ENCODE measurements at places on chromosomes 12 and 14.
A peak's percentile ranks its signal among the peaks of the same experiment; 100 is the strongest.

DNA sequence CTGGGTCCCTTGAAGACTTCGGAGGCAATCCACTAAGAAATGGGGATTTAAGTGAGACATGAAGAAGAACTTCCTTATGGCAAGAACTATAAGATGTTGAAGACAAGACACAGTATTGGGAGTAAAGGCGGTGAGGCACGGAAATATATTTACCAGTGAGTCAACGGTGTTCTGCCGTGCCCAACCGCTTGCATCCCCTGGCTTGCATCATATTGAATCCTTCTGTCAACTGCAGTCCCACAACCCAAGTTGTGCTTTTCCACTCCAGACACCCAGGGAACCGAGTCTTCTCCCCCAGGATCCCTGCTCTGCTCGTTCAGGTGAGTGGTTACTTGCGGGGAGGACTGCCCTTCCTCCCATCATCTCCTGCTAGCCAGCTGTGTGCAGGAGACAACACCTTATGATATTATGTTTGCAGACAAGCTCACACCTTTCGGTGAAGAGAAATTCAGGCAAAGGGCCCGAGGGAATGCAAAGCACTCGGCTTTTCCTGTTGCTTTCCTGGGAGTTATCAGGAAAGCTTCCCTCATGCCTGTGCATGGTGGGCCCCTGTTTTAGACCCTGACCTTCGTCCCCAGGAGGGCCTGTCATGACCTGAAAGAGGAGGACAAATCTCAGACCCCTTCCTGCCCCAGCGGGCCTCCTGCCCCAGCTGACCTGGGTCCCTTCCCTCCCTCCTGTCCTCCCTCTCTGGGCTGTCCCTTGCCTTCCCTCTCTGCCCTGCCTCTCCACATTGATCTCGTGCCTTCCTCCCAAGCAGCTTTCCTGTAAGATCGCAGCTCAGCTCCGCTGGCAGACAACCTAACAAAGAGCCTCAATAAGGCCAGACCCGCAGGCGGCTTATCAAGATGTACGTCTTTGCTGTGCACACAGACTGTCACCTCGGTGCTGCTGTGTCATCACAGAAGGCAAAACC, 4.3 kb upstream of the LRTM2 start:
- no peak for DNase-seq

- no peak for DNase-seq
Observed at GRCh38 chr12:17680220-17680619, 409.8 kb downstream of the RERGL start.

DNA sequence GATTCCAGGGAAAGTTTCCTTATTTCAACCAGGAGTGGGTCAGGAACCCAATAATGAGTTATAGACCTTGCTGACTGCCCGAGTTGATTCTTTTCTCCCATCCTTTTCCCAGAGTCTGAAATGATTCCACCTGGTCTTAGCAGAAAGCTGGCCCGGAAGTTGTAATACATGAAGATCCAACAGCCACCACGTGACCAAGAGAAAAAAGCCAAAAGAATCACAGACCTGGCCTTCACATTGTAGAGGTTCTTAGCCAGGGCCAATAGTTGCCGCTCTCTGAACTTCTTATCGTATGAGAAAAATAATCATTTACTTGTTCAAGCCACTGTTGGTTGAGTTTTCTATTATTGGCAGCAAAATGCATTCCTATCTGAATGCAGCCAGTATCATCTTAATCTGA, 161.2 kb upstream of the HMGA2 start:
- DNase-seq: no peak

DNA sequence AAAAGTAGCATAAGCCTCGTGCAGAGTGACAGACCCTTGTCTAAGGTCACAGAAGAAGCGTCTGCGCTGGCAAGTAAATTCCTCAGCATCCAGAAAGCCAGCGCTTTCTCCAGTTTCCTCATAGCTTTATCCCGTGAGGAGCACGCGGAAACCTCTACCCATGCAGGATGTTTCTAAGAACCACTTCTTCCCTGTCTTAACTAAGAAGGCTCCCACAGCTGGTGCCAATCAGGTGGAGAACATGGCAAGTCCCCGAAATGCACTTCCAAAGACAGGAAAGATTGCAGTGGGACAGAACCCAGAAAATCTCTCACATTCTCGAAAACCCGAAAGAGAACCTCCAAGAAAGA, 968 bp upstream of the ARID4A start:
- no peak for DNase-seq

- DNase-seq: peak; percentile 46
Observed at GRCh38 chr12:120231316-120232011, 30.6 kb upstream of the RPLP0 start.

- DNase-seq: no peak
Observed at GRCh38 chr14:100533656-100534485, 53.3 kb downstream of the BEGAIN start.

- DNase-seq: no peak
Observed at GRCh38 chr14:95759941-95760340, 46.0 kb upstream of the TCL1A start.

DNA sequence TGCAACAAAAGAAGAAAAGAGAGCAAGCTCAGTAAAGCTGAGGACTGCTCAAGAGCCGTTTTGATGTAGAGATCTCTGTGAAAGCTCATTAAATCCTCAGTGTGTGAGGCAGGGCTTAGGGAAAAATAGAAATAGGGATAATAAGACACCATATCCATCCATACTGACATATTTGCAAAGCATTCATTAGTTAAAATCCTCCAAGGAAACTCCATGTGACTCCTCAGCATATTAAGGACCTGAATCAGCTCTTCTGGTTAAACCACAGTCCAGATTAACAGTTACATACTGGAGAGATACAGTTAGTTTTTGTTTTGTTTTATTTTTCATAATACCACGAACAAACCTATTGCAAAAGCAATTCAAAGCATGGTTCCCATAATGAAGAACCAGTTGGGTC, 288.2 kb downstream of the PAWR start:
- no peak for DNase-seq

GRCh38 chr14:34502545-34503225, 36.8 kb downstream of the EAPP start:
- no peak for DNase-seq

- DNase-seq: no peak
Observed at GRCh38 chr12:29023436-29024076, 125.5 kb upstream of the FAR2 start.

DNA sequence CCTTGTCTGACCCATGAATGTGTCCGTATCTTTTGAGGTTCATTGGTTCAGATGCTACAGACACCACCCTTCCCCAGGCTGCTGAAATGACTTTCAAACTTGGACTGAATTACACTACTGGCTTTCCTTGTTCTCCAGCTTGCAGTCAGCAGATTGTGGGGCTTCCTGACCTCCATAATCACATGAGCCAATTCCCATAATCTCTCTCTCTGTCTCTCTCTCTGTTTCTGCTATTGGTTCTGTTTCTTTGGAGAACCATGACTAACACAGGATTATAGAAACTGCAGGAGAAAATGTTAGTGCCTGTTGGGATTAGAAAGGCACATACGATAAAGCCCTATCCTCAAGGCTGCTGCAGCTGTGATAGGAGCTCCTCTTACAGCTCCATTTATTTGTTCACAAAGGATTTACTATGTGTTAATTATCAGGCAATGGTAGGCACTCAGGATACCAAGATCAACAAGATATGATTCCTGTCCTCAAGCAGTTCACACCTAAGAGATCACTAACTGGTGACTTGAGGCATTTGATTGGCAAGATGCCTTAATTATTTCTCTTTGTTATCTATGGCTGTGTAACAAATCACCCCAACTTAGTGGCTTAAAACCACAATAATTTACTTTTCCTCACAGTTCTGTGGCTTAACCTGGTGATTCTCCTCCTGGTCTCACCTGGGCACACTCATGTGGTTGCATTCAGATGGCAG, 10.2 kb upstream of the NYNRIN start:
- DNase-seq: no peak

DNA sequence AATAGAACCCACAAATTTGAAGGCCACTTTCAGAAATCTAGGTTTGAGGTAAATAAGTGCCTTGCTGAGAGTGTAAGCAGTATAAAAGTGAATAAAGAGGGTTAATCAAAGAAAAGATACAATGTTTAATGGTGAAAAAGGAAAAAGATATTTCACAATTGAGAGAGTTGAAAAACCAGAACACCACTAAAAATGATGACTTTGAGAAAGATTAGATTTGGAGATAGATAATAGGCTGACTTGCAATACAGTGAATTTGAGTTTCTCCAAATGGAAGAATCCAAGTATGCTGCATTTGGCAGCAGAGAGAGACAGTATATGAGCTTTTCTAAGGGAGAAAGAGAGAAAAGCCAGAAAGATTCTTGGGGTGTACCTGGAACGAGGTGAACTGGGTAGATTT, 2.2 kb downstream of the DENR start:
- no peak for DNase-seq

GRCh38 chr14:68633131-68633991, 159.5 kb downstream of the ZFP36L1 start:
- DNase-seq: no peak

- no peak for DNase-seq
Observed at GRCh38 chr14:102746634-102747438, 30.4 kb upstream of the TRAF3 start.

DNA sequence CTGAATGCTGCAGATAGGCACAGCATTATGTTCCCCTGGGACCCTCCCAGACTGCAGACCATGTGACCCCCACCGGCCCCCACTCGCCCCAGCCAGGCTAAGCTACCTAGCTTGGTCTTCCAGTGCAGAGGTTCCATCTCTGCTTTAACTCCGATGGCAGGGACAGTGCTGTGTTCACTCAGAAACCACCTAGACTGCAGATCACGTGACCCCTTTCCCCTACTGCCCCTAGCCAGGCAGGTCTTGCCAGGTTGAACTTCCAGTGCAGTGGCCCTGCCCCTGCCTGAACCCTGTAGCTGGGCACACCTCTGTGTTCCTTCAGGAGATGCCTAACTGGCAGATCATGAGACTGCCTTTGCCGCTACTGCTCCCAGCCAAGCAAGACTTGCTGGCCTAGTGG, 1116.2 kb downstream of the FLRT2 start:
- no peak for DNase-seq

GRCh38 chr12:26109343-26109881, 15.4 kb downstream of the BHLHE41 start:
- no peak for DNase-seq

GRCh38 chr12:12788131-12788530, 2.7 kb downstream of the APOLD1 start:
- DNase-seq: no peak

GRCh38 chr14:95543021-95543420, 8.2 kb downstream of the GLRX5 start:
- DNase-seq: no peak

- DNase-seq: no peak
Observed at GRCh38 chr12:83005534-83006197, 319.0 kb downstream of the TMTC2 start.

GRCh38 chr14:23301969-23302289, 730 bp downstream of the PPP1R3E start:
- DNase-seq: no peak

DNA sequence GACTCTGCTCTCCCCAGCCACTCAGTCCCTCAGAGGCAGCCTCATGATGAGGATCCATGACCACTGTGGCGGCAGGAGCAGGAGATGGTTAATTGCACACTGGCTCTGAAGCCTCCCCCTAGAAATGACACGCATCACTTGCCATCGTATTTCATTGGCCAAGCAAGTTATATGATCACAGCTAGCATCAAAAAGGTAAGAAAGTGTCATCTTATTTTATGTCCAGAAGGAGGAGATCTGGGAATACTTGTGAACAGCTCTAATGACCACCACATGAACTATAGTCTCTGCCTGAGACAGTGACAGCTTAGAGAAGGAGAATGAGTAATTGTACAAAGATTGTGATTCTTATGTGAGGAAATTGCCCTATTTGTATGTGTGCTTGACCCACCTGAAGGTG, 363.4 kb downstream of the NUAK1 start:
- no peak for DNase-seq

DNA sequence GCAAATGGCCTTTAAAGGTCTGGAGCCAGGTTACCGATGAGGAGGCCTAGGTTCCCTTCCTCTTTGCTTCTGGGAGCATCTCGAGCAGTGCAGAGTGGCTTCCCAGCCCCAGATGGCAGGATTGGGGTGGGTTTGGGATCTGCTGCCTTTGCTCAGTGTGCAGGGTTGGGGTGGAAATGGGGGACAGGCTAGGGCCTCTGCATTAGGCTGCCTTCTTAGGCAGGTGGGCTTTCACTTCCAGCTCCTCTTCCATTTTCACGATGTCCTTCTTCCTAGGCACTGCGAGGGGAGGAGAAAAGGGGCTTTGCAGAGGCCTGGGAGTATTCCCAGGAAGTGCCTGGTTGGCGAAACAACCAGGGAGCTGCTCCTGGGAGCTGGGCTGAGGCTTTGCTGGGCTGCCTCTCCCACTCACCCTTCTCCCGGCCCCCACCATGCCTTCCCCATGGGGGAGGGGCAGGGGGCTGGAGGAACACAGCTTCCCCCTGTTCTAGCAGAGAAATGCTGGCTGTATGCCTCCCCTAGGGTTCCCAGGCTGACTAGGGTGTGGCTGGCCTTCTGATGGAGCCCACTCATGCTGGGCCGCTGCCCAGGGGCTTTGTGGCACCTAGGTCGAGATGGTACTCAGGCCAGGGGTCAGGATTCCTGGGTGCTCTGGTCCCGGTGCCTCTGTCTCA, 2.4 kb downstream of the NR4A1 start:
- DNase-seq: peak; percentile 25

DNA sequence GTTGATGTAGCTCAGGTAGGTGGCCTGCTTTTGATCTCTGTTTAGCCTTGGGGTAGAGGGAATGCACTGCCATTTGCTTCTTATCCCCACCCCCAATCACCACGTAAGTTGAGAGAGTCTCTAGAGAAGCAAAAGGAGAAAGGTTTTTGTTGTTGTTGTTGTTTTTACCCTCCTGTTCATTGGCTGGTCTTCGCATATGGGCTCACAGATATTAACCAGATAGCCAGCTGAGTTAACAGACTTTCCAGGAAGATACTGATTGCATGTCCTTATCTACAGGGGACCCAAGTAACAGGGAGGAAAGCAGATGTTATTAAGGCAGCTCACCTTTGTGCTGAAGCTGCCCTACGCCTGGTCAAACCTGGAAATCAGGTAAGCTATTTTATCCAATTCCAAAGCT, 2.9 kb downstream of the PA2G4 start:
- no peak for DNase-seq

- no peak for DNase-seq
Observed at GRCh38 chr14:64675312-64675711, 28.9 kb upstream of the PLEKHG3 start.

DNA sequence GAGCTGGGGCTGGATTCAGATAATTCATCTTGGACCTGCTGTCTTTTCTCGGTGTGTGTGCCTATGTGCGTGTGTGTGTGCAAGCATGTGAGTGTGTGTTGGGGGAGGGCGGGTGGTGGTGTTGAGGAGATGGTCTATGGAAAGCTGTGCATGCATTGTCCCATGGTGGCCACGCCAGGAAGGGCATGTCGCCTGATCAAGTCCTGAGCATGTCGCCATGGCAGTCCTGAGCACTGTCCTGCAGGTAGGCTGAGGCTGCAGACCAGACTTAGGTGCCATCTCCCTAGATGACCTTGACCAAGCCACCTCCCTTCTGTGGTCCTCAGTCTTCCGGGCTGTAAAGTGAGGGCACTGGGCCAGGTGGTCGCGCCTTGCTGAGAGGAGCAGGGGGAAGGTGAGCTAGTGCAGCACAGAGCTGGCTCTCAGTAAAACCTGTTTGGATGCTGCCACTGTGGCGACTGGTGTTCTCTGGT, 81.4 kb downstream of the PAPOLA start:
- DNase-seq: no peak

Measured in stimulated activated CD8-positive, alpha-beta memory T cell treated with anti-CD3 and anti-CD28 coated beads, Interleukin-15, amount 100 ng/mL, for 1 hour (primary cell).